ENCODE measurements at places on chromosomes 7 and 10. TPM values are rescaled to one million over a fixed set of nuclear protein-coding genes. Genes with fewer than 3 reads are reported as not detected.

- H3K27me3 ChIP-seq = no peaks in the 10 kb centered on the region
- no peak for DNase-seq
- no peak overlapping the region for H3K4me3 ChIP-seq
- H3K4me1 ChIP-seq = peaks cover 31% of the 10 kb centered on the region
These were observed 12.3 kb downstream of the STAMBPL1 start for GRCh38 chr10:88892222-88892967.

DNA sequence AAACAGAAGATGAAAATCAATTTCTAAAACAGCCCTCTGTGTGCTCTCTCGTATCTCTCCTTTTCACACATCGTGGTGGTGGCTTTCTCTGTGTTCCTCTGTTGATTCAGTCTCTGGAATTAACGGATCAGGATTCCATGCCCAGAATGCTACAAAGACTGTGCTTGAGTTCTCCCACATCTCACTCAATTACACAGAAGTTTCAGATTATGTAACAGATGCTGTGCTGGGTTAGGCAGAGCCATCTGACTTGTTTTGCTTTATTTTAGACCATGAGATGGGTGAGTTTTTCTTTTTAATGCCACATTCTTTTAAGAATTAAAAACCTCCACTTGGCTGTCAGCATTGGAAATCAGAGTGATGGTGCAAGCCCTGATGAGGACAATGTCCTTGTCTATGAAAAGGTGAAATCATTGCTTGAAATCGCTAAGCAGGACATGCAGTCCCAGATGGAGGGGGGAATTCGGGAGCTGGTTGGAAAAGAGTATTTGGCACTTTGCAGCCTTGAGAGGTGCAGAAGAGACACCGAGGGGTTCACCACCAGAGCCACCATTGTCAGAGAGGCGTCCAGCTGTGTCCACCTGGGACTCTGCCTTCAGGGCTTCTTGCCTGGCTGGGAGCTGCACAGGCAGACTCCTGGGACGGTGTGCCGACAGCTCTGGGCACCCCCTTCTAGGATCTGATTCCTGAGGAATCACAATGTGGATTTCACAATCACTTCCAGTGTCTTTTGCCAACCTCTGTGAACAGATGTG, 80.4 kb downstream of the EGFR start:
- H3K36me3 ChIP-seq = no peaks in the 10 kb centered on the region
- no peak for DNase-seq
- H3K27ac ChIP-seq = no peak overlapping the region

ANKRD22 gene
- total RNA-seq = 0.39 TPM

OR2A12 gene
- not detected for total RNA-seq

DNA sequence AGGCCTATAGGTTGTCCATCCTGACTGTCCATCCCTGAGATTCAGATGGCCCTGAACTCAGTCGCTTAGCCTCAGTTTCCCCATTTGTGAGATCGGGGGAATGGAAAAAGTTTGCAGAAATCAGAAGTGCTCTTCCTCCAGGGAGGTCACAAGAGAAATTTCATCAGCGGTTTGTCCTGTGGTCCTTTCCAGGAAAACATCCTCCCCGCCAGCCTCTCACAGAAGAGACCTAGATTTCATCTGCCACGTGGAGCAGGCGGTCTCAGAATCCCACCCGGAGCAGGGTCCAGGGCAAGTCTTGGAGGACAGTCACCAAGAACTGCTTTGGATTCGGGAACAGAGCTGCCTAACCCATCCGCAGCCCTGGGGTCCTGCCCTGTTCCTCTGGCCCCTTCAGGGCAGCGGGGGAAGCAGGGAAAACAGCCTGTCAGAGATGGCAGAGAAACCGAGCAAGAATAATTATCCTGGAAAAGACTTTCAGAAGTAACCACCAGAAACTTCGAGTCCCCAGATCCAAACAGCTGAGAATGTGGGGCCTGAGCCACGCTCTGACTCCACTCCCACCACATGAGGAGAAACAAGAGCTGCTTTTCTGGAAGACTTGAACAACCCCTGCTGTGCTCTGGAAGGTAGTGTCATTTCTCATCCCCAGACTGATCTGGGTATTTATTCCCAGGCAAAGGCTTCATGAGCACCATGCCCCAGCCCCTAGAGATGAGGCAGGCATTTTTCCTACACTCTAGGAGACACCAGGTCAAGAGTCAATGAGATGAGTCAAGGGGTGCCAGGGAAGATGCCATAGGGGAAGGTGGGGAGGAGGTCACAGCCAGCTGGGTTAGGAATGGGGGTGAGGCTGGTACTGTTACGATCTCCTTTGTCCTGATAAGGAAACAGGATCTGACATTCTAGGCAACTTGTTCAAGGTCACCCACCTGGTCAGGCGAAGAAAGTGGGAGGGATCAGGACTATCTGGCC, 1.1 kb upstream of the TNS3 start:
- H3K27ac ChIP-seq = no peak overlapping the region
- H3K27me3 ChIP-seq = no peaks in the 10 kb centered on the region
- DNase-seq = no peak

- H3K27me3 ChIP-seq = no peaks in the 10 kb centered on the region
- no peaks in the 10 kb centered on the region for H3K4me1 ChIP-seq
- DNase-seq = no peak
- no peaks in the 10 kb centered on the region for H3K36me3 ChIP-seq
These were observed 219.1 kb downstream of the SEC23IP start for GRCh38 chr10:120111628-120112027.

DNA sequence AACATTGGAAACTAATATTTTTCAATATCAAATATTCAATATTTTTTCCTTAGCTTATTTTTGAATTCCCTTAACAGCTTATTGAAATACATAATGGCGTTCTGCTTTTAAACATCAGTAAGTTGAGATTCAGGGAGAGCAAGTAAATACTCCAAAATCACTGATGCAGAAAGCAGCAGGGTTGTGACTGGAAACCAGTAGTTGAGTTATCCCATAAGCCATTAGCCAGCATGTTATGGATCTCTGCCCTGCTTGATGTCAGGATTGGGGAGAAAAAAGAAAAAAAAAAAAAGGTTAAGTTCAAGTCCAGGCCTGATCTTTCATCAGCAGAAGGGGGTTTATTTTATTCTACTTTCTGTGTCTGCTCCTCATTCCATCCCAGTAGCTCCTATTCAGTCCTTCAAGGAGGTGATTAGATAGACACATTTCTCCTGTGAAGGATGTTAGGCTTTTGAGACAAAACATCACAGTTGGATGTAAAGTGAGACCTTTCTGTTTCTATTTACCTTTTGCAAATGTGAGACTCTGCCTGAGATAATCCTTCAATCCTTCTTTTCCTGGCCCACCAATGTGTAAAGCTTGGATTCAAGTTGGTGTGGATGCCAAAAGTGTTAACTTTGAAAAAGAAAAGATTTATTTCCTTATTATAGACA, 110.9 kb upstream of the HDAC9 start:
- no peak for DNase-seq
- H3K27ac ChIP-seq = no peak overlapping the region
- H3K4me1 ChIP-seq = no peaks in the 10 kb centered on the region
- no peak overlapping the region for H3K4me3 ChIP-seq

DNA sequence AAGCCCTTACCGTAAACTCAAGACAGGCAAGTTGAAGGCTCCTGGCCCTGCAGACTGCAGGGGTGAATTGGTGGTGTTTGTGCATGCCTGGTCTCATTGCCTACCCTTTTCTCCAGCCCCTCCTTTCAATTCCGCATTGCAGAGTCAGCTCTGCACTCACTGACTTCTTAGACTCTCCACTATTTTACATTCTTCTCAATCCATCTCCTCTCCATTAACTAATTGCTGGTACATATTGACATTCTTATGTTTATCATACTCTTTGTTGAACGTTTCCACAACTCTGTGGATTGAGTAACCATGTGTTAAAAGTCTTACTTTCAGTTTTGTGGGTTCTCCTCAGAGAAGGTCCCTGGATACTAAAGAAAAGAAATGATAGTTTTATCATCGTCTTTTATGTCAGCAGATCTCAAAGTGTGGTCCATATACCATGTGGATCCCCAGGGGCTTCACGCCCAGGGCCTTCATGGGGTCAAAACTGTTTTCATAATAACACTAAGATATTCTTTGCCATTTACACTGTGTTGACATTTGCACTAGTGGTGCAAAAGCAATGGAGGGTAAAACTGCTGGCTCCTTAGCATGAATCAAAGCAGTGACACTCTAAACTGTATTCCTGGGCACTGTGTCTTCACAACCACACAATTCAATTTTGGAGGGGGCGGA, 135.4 kb upstream of the FZD1 start:
- no peaks in the 10 kb centered on the region for H3K27me3 ChIP-seq
- no peak overlapping the region for H3K27ac ChIP-seq
- no peak overlapping the region for H3K4me3 ChIP-seq
- H3K4me1 ChIP-seq = no peaks in the 10 kb centered on the region
- DNase-seq = no peak

- H3K36me3 ChIP-seq = no peaks in the 10 kb centered on the region
- no peak overlapping the region for H3K27ac ChIP-seq
- no peak for DNase-seq
These were observed 2.6 kb upstream of the OPN4 start for GRCh38 chr10:86651631-86652331.

RBP3 gene
- total RNA-seq = not detected

DNA sequence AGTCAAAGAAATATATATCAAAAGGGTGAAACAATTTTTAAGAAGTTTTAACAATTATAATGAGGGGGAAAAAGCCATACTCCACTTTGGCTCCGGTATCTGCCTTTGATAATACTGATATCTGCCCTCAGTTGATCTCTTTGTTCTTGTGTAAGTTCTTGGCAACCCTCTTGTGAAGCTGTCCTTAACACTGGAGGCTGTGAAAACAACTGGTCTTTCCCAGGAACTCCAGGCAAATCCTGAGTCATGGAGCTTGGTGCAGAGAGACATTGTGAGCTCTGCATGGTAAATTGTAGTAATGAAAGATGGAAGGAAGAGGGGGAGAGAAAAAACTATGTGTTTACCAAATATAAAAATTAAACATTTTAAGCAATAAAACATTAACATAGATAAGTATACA, 11.9 kb upstream of the ERVW-1 start:
- no peak for DNase-seq
- H3K36me3 ChIP-seq = peaks cover 27% of the 10 kb centered on the region
- H3K4me3 ChIP-seq = no peak overlapping the region

SPDYE16 gene
- 0.10 TPM for total RNA-seq

DNA sequence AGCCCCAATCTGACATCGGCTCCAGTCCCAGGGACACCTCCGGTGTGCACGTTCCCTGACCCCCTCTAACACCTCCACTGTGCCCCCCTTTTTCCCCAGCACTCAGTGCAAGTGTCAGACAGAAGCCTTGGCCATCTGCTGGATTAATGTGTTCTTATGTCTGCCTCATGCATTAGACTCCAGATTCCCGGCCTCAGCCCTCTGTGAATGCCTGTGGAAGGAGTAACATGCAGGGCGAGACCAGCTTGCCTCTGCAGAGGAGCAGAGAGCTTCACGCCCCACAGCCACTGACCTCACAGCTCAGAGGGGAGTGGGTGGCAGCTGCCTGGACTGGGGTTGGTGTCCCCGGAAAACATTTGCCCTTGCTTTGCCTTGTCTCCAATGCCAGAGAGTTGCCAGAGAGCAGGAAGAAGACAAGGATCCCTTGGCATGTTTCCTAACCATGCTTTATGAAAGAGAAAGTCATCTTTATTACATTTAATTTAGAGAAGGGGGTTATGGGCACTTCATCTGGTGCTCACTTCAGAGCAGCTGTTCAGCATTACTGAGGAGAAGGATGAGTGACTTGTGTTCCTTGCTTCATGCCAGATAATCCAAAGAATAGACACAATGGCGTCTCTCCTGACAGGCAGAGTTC, 91.6 kb upstream of the CXCL12 start:
- H3K4me1 ChIP-seq = no peaks in the 10 kb centered on the region
- no peak overlapping the region for H3K4me3 ChIP-seq
- H3K27ac ChIP-seq = no peak overlapping the region
- H3K36me3 ChIP-seq = no peaks in the 10 kb centered on the region
- H3K27me3 ChIP-seq = no peaks in the 10 kb centered on the region

DNA sequence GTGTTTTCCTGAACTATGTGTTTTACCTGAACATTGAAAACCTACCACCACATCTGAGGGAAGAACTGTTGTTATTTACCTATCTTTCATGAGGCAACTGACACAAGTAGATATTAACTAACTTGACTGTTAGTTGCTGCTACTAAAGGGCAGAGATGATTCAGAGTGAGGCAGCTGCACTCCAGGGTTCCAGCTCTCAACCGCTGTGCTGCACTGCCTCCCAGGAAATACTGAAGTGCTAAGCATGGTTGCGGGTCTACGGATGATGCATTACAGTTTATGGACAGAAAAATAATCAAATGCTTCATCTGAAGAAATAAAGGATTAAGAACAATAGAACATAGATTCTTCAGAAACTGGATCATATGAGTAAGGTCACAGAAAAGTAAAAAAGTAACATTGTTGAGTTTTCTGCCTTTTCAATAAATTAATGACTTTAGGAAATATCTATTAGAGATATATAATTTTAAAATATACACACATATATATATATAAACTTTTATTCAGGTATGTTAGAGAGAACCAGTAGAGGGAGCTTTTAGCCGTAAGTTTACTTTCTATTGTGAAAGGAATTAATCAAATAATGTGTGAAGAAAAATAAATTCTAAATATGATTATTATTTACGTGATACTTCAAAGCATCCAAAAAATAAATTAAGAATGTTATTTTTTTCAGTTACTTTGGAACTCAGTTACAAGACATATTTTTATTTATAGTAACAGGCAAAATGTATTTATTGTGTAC, 620.0 kb downstream of the CNTNAP2 start:
- no peak overlapping the region for H3K27ac ChIP-seq
- no peaks in the 10 kb centered on the region for H3K4me1 ChIP-seq

- no peak overlapping the region for H3K27ac ChIP-seq
- H3K4me3 ChIP-seq = no peak overlapping the region
- no peak for DNase-seq
- no peaks in the 10 kb centered on the region for H3K36me3 ChIP-seq
- no peaks in the 10 kb centered on the region for H3K4me1 ChIP-seq
These were observed 534.5 kb downstream of the TNS3 start for GRCh38 chr7:47047384-47047783.

SND1 gene
- 166 TPM for total RNA-seq

PNLIPRP1 gene
- not detected for total RNA-seq

MAT1A gene
- not detected for total RNA-seq

DNA sequence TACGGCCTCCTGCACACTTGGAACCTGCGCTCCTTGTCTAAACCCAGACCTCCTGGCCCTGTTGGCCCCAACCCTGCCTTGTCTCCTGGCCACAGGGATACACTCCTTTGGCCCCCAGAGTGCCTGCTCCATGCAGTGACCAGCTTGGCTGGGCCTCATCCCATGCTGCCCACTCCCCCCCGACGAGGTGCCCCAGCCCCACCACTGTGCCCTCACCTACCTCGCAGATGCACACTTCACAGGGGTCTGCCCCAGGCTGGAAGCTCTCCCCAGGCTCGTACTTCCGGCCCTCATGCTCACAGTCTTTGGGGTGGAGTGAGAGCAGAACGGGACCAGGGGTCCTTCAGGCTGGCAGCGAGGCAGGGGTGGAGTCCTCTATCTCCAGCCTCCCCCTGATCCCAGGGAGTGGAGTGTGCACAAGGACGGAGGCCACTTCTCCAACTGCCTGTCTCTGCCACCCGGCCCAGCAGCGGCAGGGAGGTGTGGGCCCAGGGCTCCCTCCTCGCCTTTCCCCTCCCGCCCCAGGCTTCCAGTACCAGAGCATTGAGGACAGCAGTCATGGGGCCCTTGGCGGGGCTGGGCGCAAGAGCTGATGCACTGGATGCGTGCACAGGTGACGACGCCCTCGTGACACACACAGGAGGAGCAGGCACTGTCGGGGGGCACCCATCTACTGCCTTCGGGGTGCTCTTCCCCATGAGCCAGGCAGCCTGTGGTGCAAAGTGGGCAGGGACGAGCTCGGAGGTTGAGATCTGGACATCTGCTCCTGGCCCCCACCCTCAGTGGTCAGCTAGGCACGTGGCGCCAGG, 22.1 kb downstream of the ATP6V1F start:
- DNase-seq = no peak
- H3K36me3 ChIP-seq = no peaks in the 10 kb centered on the region
- peaks cover 3% of the 10 kb centered on the region for H3K27me3 ChIP-seq
- H3K4me3 ChIP-seq = no peak overlapping the region
